ENCODE measurements at places on chromosomes 12 and 14. TPM values are rescaled to one million over a fixed set of nuclear protein-coding genes. Genes with fewer than 3 reads are reported as not detected.

GRCh38 chr14:41604721-41605531 lies 1.8 kb upstream of the LRFN5 start:
- peak overlapping the region; percentile 62 for H3K4me3 ChIP-seq
- DNase-seq = no peak
- no peaks in the 10 kb centered on the region for H3K27me3 ChIP-seq
- H3K27ac ChIP-seq = peak overlapping the region; percentile 95
- no peaks in the 10 kb centered on the region for H3K36me3 ChIP-seq

DNA sequence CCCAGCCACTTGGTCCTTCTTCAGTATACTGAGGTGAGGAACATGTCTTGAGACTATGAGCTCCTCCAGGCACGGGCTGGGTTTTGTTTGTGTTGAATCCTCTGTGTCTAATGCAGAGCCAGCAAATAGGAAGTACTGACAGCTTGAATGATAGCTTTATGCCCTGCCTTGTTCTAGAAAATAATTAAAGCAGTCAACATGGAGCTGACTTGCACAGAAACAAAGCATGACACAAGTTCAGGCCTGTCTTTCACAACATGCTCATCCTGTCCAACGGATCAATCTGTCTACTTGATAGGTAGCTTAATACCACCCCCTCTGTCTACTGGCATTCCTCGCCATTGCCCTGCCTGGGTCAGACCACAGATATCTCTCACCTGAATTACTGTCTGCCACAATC lies 140.9 kb downstream of the ESRRB start:
- no peak overlapping the region for H3K27ac ChIP-seq
- no peaks in the 10 kb centered on the region for H3K4me1 ChIP-seq
- DNase-seq = no peak
- H3K36me3 ChIP-seq = no peaks in the 10 kb centered on the region
- no peak overlapping the region for H3K4me3 ChIP-seq

DNA sequence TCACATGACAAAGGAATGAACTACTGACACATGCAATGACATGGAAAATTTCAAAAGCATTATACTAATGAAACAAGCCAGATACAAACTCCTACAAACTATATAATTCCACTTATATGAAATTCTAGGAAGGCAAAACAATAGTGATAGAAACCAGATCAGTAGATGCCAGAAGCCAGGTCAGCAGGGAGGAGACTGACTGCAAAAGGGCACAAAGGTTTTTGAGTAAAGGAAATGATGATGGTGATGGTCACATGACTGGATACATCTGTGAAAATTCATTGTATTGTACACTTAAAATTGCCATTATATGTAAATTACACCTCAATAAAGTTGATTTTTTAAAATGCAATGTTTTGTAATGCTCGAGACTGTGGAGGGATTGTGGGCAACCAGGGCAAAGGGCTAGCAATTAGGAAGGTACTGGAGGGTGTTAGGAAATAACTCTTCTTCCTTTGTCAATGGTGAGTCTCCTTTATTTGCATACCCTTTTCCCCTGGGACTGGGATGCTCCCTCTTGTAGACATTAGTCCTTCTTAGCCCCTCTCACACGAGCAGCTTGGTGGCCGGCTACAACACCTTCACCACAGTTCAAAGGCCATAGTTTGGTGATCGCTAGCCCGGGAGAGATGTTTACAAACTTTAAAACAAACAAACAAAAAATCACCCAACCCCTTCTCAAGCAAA lies 6.7 kb upstream of the PRPF40B start:
- DNase-seq = no peak
- no peaks in the 10 kb centered on the region for H3K36me3 ChIP-seq
- peaks cover 2% of the 10 kb centered on the region for H3K27me3 ChIP-seq
- H3K4me1 ChIP-seq = peaks cover 2% of the 10 kb centered on the region
- H3K4me3 ChIP-seq = no peak overlapping the region
- no peak overlapping the region for H3K27ac ChIP-seq

DNA sequence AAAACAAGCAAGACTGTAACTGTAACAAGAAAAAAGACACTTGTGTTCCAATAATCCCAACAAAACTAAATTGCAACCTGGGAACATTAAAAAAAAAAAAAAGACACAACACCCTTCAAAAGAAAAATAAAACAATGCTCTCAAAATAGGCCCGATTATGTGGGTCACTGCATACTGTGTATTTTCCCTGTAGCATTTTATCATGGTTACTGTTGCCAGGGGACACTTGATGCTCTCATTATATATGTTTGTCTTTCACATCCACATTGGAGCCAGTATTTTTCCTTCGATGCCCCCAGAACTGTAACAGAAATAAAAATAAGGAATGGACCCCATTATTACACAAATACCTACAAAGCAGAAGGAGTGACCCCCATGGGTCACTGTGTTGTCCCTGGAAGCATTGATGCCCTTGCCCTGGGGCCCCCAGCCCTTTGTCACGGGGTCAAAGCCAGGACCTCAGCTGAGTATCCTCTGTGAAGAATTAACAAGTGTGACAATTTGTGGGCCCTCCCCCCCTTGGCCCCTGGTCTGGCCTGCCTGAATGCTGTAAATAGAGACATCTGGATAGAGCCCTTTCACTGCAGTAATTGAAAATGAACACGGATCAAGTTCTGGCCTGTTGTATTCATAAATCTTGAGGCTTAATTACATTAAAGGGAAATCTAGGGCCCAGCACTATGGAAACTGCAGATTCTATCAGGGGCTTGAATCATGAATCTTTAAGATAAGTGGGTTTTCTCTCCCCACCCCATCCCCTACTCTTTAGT lies 72.8 kb downstream of the C12orf42 start:
- no peaks in the 10 kb centered on the region for H3K27me3 ChIP-seq
- H3K27ac ChIP-seq = no peak overlapping the region
- H3K36me3 ChIP-seq = no peaks in the 10 kb centered on the region
- DNase-seq = no peak

The TNS2 gene
- total RNA-seq = 48.1 TPM
